ENCODE measurements at places on chromosomes 1 and 21.
A peak's percentile ranks its signal among the peaks of the same experiment; 100 is the strongest.

DNA sequence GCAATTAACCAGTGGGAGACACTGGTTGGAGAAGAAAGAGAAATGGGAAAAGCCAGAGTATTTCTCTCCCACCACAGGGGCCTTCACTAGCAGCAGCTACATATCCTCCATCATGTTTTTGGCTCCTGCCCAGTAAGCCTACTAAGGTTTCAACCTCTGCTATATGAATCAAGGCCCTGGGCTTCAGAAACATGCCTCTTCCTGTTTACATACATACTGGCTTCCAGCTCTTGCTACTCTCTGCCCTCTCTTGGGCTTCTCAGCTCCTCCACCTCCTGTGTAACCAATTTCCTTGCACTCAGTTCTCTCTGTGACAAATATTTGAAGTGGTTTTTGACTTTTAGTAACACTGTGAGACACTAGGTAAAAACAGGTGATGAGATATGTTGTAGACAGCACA is 80.8 kb downstream of the LRRC7 start:
- DNase-seq, result peak; percentile 16

DNA sequence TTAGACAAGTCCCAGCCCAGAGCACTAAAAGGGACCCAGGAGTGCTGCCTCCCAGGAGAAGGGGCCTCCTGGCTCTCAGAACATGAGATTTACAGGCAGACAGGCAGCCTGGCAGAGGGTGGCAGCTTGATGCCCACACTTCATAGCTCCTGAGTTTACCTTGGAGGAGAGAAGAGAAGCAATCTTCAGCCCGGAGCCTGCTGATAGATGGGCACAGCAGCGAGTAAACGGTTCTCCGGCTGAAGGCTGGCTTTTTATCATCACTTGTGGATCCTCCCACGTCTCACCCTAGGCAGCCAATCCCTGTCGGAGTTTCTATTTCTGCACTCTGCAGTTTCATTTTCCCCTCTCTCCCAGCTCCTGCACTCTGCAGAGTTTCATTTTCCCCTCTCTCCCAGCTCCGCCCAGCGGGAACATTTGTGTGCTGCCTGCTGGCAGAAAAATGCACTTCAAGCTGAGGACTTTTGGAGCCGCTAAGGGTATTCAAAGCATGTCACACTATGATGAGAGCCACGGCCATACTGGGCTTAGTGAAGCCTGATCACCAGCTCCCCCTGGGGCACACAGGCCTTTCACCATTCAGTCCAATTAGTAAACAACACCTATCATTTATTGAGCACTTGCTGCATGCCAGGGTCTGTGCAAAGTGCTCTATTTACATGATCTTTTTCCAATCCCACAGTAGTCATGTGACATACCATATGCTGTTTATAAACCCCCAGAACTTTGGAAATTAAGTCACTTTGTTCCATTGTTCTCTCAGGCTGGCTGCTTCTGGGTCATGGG is at the start of gene IFI6:
Gene IFI6, minus strand, starts transcription at position 229 of the 786 bp plus-strand sequence. CDS start 2,878 bp downstream, outside the sequence.
- peak; percentile 96 for DNase-seq

DNA sequence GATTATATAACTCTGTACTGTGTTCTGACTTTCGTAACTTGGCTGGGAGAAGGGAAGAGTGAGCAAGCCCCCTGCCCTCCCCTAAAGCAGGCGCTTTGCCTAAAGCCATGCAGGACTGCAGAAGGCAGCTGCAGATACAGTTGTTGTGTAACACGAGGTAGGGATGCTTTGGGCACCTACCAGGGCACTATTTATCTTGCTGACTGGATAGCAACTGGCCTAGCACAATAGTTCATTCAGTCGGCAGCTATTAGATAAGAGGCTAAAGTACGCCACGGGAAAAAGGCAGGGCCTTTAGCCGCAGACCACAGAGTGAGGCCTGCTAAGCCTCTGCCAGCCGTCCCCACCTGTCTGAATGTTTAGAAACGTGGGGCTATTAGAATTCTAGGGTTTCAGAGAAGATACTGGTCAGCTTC is 80.9 kb downstream of the TTC3 start:
- DNase-seq, result peak; percentile 40

DNA sequence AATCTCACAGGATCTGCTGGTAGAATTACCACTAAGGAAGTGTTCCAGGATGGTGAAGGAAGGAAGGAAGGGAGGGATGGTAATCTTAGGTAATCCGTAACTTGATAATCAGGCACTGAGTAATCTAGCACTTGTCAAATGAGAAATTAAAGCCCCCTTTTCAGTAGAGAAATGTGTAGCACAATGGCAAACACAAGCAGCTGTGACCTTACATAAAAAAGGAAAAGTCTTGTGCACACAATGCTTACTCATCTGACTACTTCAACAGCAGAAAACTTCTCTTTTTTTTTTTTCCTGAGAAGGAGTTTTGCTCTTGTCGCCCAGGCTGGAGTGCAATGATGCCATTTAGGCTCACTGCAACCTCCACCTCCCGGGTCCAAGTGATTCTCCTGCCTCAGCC is 6.1 kb downstream of the NUP210L start:
- DNase-seq, result no peak

GRCh38 chr1:34650090-34650489 is 104.8 kb upstream of the GJB5 start:
- no peak for DNase-seq

GRCh38 chr1:32334864-32335534 is 1.0 kb downstream of the MARCKSL1 start:
- DNase-seq, result peak; percentile 44

DNA sequence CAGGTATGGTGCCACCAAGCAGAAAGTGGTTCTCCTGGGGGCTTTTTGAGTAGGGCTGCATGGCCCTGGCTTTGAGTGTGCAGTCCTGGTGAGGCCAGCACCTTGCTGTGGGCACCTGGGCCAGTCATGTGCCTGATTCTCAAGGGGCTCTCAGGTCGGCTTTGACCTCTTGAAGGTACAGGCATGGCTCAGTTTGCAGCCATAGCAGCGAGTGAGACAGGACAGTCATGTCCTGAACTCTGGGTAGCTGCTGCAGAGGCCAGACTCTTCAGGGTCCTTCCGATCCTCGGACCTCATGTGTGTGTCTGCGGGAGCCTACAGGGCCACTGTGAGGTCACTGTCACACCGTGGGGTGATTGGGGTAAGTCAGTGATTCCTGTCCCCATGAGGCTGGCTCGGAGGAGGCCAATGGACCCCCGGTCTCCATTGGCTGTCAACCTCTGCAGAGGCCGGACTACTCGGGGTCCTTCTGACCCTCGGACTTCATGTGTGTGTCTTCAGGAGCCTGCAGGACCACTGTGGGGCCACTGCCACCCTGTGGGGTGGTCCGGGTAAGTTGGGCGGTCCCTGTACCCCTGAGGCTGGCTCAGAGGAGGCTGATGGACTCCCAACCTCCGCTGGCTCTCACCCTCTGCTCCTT is 95.2 kb upstream of the C1orf174 start:
- DNase-seq, result no peak

GRCh38 chr1:218488986-218489385 is 143.8 kb downstream of the TGFB2 start:
- DNase-seq, result peak; percentile 86

GRCh38 chr1:3550511-3551289 is 60.6 kb downstream of the MEGF6 start:
- no peak for DNase-seq

GRCh38 chr1:17829579-17829978 is 74.4 kb downstream of the ACTL8 start:
- DNase-seq, result no peak

- peak; percentile 96 for DNase-seq
Measured at GRCh38 chr1:239914751-239915231, 176.9 kb upstream of the FMN2 start.

GRCh38 chr1:154239491-154239890 is 18.7 kb downstream of the UBAP2L start:
- DNase-seq, result no peak

GRCh38 chr1:89100412-89100811 is 25.5 kb downstream of the GBP2 start:
- no peak for DNase-seq

DNA sequence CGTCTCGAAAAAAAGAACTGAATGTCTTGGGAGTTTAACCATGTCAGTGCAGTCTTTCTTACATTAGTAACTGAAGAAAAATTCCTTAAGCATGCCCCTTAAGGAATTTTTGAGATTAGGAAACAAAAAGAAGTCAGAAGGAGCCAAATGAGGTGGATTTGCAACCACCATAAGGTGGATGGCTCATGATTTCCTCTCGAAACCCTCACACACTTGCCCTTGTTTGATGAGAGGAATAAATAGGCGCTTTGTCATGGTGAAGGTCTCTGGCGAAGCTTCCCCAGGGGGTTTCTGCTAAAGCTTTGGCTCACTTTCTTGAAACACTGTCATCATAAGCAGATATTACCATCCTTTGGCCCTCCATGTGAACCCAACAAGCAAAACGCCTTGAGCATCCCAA is 68.2 kb downstream of the POFUT2 start:
- peak; percentile 30 for DNase-seq

DNA sequence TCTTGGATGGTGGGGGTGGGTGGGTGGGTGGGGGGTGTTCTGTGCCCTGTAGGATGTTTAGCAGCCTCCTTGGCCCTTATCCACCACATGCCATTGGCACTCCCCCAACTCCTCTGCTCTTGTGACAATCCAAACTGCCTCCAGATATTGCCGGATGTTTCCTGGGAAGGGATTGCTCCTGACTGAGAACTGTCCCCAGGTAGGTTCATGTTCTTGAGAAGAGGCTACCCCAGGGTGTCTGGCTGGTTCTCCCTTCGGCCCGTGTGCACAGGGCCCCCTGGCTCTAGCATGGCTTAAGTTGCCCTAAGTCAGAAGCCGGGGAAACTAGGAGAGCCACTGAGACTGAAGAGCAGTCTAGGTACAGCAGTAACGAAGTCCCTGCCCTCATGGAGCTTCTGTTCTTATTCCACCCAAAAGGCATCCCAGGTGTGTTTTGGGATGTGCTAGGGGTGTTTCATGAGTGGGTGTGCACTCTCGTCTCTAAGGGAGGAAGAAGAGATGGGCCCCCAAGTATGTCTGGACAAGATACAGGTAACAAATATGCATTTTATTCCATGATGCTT is 19.8 kb upstream of the THRAP3 start:
- peak; percentile 29 for DNase-seq

DNA sequence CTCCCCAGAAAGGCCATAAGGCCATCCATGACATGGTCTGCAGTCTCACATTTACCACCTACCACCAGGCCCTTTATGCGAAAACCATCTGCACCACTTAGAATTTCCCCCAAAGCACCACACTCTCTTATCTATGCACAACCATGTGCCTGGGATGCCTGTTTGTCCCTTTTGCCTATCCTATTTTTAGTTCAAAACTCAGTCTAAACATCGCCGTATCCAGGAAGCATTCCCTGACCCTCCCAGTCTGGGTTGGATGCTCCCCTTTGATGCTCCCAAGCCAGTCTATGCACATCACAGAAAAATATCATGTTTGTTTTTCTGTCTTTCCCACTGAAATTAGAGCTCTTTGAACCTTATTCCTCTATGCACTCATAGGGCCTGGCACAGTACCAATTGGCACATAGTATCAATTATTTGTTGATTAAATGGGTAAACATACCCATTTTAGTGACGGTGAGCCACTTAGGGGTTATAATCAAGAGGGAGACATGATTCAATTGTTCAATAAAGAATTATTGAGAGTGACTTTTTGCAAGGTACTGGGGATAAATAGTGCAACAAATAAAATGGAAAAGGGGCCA is 6.7 kb downstream of the MPL start:
- no peak for DNase-seq

DNA sequence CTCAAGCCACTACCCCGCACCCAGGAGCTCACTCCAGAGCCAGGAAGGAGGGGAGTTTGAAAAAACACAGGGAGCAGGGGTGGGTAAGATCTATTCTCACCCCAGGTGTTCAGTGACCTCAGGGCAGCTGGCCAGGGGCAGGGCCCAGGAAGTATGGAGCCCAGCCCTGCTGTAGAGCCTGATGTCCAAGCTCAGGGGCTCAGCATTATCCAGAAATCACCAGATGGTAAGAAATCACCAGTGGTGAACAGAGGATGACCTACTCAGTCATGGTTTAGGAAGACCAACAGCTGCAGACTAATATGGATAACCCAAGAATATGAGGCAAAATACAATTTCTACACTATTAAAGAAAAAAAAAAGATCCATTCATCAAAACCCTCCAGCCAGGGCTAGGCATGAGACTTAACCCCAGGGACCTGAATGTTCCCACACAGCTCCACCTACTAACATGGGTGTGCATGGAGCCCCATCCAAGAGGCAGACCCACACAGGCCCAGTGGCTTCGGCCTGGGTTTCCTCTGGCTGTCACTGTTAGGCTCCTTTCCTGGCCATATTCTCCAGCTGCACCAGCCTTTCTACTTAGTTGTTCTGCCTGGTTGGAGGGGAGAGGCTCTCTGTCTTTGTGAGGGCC is 67.6 kb downstream of the KCNN3 start:
- DNase-seq, result no peak

- no peak for DNase-seq
Measured at GRCh38 chr1:217889401-217889800, 258.3 kb downstream of the SPATA17 start.

DNA sequence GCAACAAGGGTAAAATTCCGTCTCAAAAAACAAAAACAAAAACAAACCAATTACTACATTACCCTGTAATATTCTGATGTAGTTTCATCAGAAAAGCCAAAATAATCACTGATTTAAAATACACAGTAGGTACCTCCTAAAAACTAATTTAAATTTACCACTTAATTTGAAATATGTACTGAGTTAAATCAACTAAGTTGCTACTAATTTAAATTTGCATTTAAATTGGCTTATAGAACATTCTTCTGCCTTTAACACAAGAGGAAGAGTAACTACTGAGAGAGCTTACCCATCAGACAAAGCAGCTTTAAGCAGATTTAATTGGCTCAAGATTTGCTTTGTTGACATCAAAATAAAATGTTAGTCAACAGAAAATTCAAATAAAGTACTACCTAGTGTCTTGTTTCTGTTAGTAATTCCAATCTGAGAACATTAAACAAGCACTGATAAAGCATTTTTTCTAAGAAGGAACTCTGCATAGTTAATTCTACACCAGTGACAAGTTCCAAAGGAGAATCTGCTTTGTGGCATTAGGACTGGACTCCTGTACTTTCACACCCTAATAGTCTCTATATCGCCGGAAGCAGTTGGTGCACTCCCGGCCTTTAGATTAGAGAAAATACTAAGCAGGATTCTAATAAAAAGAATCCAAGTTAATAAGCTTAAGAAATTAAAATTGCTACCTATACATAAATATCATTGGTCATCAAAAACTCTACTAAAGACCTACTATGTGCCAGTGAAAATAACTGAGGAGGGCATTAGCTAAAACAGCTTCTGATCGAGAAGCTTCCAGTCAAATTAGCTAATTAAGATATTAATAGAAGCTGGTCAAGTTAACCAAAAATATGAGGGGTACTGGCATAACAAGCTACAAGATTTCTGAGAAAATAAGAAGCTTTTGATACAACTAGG is 8.4 kb downstream of the LUZP1 start:
- DNase-seq, result no peak

GRCh38 chr1:176789571-176790090 is 326.7 kb downstream of the PAPPA2 start:
- DNase-seq, result peak; percentile 86

GRCh38 chr1:162678439-162678838 is 46.2 kb downstream of the DDR2 start:
- peak; percentile 63 for DNase-seq

GRCh38 chr1:228243093-228243492 is 35.2 kb downstream of the OBSCN start:
- no peak for DNase-seq

- DNase-seq, result no peak
Measured at GRCh38 chr1:22431965-22432364, 19.7 kb upstream of the ZBTB40 start.

Measured in fibroblast of upper back skin (primary cell).